PC-9 (cell line): ENCODE measurements at places on chromosomes 7 and 10. TPM values are rescaled to one million over a fixed set of nuclear protein-coding genes. Genes with fewer than 3 reads are reported as not detected.
A peak's percentile ranks its signal among the peaks of the same experiment; 100 is the strongest.

HMX2 gene
- total RNA-seq = not detected in 2 replicates

TMEM178B gene
- not detected in 2 replicates for total RNA-seq

TRIM73 gene
- total RNA-seq = 16.7 and 24.3 TPM in 2 replicates

TLX1 gene
- total RNA-seq = not detected in 2 replicates

PRDX3 gene
- total RNA-seq = 110 and 144 TPM in 2 replicates

- peak; percentile 3 for DNase-seq
These were observed 194.8 kb downstream of the ABCA13 start for GRCh38 chr7:48366096-48366495.

DNA sequence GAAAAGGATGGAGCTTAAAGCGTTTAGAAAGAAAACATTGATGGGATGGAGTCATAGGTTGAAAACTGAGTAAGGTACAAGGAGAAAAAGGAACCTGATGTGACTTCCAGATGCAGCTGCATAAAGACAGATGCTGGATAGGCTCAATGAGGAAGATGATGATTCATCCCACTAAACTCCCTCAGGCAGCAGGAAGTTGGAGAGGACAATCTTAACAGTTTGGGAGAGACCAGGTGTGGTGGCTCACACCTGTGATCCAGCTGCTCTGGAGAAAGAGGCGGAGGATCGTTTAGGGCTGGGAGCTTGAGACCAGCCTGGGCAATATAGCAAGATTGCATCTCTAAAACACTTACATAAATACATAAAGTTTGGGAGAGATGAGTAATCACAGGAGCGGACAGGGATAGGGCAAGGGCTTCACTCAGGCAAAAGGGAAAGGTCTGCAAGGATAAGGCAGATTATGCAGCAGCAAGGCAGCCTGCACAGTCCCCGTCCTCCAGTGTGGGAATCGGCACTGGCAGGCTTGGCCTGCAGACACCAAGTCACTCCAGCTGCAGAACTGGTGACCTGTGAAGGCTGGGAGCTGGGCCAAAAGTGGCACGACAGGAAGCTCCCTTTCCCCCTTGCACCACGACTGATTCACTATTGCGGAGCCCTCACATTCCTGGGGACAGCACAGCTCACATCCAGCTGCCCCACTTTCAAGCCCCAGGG is 438.5 kb downstream of the GRID1 start:
- DNase-seq = no peak

GRCh38 chr7:100607111-100607510 is 4.9 kb downstream of the PCOLCE start:
- no peak for DNase-seq

DNA sequence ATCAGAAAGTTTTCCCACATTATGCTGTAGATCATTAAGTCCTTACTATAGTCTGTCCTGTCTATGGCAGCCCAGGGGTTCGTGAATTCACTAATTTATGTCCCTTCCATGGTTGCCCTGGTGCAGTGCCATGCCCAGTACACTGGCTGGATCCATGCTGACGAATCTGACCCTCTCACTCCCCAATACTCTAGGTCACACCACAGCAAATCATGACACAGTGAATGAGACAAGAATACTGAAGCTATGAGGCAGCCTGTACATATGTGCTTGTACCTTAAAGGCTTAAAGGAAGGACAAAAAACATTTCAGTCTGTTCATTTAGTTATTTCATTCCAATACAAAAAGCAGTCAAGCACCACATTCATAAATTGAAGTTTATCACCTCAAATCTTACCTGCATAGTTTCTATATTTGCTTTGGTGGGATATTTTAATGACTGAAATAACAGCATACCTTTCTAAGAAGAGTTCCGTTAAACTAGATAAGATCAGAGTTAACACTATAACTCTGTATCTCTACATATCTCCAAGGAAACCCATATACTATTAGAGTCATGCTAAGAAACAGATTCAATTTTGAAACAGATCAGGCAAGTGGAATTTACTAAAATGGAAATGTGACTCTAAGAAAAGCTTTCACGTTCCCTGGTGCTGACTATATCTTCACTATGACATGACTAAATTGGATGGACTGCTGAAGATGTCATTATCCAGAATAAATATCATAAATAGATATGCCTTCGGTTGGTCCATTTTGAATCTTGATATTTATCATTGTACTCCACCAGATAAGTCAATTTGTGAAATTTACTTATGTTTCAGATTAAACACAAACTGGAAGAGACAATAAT is 36.7 kb downstream of the OSBPL3 start:
- DNase-seq = no peak

GRCh38 chr10:63214571-63214970 is 81.4 kb downstream of the NRBF2 start:
- no peak for DNase-seq

DNA sequence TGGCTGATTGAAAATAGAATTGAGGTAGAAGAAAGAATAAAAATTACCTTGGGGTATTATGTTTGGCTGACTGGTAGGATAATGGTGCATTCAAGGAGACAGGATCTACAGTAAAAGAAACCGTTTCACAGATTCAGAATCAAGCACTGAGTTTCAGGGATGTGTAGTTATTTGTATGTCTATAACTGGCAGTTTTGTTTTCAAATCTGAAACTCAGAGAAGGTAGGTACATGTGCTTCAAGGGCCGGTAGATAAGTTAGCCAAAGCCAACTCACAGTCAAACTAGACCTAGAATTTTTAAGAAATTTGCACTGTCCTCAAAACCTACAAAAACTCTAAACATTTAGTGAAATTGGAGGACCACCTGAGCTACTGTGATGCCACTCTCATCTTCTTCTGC is 191.5 kb downstream of the FOXP2 start:
- no peak for DNase-seq

DNA sequence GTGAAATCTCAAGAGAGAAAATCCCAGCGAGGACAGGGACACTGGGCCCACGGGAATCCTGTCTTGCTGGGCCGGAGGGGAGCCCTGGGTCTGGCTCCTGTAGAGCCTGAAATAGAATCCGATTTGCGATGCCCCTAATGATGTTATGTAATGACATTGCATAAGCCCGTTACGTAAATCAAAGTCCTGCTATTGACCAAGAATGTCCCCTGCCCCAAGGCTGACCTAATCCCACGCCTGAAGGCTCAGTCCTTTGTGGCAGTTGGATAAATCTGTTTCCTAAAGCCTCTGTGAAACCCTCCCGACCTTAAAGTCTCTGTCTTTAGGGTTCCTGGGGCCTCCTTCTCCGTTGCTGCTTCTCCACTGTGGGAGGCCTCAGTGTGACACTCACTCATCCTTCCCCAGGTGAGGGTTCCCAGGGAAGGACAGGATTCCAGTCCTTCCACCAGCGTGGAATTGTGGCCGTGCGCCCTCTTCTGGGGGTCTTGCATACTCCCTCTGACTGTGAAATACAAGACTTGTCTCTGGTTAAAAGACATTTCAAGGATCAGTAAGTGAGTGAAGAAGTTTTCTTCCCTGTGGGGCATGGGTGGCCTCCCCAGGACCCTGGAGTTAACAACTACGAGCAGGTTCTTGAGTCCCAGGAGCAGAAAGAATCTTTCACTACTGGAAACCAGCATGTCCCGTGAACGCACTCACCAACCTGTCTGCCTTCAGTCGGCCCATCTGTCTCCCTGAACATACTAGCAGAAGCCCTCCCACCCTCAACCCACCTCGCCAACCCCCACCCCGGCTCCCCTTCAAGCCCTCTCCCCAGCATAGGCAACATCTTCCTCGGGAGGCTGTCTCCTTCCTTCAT is 19.8 kb downstream of the ZNF467 start:
- no peak for DNase-seq
